ENCODE measurements at places on chromosomes 1 and 21. TPM values are rescaled to one million over a fixed set of nuclear protein-coding genes. Genes with fewer than 3 reads are reported as not detected.

- no peak for DNase-seq
These were observed 132.5 kb downstream of the PEX14 start for GRCh38 chr1:10607228-10607627.

- DNase-seq, result no peak
These were observed 55.7 kb upstream of the NADK start for GRCh38 chr1:1833916-1834325.

The KCNH1 gene
- 5.3 TPM for polyA plus RNA-seq

The SMPDL3B gene
- 1.7 TPM for polyA plus RNA-seq
